ENCODE measurements at places on chromosomes 1 and 21. TPM values are rescaled to one million over a fixed set of nuclear protein-coding genes. Genes with fewer than 3 reads are reported as not detected.

The CHTOP gene
- total RNA-seq: 61.0 TPM

The RBP7 gene
- total RNA-seq: 4.2 TPM

DNA sequence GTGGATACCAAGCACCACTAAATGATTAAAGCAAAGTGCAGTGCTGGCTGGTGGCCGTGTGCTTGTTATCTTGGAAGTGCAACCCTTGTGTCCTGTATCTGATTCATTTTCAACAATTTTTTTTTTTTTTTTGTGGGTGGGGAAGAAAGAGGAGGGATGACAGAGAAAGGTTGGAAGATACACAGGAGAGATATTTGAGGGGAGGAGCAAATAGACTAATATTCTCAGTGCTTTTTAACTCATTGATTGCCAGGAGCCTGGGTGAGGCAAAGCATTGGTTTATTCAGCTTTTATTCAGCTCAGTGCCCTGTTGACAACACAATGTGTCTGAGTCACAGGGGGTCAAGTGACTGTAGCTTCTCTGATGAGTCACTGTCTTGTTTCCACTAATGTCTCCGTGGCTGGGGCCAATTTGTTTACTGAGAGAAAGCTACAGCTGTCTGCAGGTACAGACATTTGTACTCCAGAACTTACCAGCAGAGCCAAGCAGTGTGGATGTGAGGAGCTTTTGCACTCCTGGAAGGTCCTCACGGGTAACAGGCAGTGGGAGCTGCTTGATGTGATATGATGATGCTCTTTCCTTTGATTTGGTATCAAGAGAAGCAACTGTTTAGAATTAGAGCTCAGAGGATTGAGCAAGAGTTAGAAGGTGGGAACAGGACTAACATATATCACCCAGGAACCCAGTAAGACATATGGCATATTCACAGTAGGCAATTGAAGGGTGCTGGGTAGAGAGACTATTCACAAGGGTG, 23.6 kb upstream of the DNM3 start:
- no peak for DNase-seq

DNA sequence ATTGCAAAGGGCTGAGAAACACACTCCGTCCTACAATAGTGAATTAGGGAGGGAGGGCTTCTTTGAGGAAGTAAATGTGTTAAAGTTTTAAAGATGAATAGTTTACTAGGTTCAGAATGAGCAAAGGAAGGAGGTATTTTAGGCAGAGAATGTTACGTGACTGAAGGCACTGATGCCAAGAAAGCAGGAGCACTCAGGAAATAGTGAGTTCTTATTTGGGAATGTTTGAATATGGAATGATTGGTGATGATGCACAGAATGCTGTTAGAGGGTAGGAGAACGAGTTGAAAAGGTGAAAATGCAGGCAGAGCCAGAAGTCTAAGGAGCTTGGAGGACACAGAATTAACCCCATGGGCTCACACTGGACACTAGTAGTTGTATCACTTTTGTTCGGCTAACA, 108.0 kb downstream of the NRIP1 start:
- DNase-seq: no peak

DNA sequence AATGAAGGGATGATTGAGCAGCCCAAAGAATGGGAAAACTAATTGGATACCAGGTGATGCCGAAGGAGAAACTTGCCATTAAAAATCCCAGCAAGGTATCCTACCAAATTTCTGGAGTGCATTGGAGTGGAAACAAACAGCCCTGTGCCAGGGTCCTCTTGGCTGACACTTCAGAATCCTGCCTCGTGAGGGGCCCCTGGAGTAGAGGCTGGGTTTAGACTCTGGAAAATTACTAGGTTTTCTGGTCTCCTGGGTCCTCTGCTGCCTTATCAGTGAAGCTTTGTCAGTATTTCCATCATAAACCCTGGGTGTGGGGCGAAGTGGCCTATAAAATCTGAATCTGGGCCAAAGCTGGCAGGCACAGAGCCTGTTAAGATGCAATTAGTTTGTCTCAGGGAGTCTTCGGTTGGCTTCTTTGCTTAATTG, 289.2 kb upstream of the USP24 start:
- DNase-seq: no peak

The SPATA6 gene
- total RNA-seq: 6.0 TPM

- DNase-seq: no peak
These were observed at the start of gene CACNA1E for GRCh38 chr1:181483285-181484195. Gene CACNA1E (plus strand): TSS chr1:181483517. CDS start chr1:181483745, 228 bp downstream.

DNA sequence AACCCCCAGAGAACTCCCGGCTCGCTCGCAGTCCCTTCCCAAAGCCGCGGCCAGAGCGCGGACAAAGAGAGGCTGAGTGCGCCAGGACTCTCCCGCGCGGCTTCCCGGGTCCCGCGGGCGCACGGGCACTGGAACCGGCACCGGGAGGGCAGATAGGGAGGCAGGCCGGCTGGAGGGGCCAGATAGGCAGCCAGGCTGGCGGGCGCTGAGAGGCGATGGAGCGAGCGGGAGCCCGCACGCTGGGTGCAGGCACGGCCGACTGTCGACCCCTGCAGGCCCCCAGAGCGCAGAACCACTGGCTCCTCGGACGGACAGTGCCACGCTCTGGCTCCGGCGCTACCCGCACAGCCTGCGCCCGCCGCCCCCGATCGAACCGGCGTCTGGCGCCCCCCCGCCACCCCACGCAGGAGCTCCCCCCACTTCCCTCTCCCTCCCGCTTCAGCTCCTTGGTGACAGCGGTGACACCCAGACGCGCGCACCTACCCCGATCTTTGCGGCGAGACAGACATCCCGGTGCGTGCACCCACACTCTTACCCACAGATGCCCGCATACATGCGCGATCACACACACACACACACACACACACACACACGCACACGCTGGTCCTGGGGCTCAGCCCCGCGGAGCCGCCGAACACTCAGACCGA, 534 bp downstream of the SLC6A9 start:
- DNase-seq: no peak

The ZSWIM5 gene
- total RNA-seq: 0.24 TPM

DNA sequence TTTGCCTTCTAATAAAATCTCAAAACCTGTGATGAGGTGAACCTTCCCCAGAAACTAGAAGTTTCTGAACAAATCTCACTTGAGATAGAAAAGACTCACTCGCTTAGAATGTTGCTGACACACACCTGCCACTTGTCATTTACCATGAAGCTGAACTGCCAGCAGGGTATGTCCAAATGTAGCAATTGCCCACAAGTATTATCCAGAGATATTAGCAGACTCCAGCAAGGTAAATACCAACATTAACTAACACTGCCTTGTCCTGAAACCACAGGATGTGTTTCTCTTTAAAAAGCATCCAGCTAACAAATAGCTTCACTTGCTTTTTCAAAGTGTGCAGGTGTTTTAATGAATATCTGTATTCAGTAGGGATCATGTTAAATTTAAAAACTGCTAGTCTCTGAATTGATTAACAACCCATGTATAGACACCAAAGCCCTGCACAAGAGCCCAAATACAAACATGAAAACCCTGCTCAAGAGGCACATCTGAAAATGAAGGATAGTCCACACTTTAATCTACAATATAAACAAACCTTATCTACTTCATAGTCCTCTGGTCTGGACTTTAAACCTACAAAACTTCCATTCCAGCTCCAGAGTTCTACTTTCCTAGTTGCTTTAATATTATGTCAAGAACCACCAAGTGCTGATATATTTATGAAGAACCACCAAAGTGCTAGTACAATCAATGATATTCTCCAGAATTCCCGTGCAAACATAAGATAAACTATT, 19.3 kb downstream of the KRTAP8-1 start:
- DNase-seq: no peak

DNA sequence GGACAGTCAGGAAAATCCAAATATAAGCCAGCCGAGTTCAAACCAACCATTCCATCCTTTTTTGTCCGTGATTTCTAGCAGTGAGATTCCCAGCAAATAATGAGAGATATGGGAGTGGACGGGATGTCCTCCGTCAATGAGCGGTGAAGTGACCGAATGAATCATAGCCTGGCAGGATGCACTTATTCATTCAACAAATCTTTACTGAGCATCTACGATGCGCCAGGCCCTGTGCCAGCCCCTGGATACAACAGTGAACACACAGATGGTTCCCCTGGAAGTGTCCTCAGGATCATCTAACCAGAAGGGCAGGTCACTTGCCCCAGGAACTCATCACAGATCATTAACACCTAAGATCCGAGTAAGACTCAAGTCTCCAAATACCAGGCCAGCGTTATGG, 8.2 kb upstream of the PLEKHA6 start:
- DNase-seq: no peak

The TAS1R1 gene
- not detected for total RNA-seq

The CHAF1B gene
- total RNA-seq: 6.1 TPM

The CFAP74 gene
- 0.09 TPM for total RNA-seq

GRCh38 chr1:114154146-114154962, 685 bp upstream of the SYT6 start:
- no peak for DNase-seq

GRCh38 chr1:149967646-149968045, 31.0 kb upstream of the MTMR11 start:
- DNase-seq: no peak

DNA sequence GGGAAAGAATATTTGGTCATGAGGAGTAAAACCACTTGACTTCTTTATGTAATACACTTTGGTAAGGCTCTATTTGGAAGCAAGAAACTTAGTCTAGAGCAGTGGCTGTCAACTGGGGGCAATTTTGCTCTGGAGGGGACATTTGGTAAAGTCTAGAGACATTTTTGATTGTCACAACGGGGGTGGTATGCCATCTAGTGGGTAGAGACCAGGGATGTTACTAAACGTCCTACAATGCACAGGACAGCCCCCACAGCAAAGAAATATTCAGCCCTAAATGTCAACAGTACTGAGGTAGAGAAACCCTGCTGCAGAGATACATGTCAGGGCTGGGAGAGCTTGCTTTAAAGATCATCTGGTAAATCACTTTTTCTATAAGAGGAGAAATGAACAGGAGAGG, 13.5 kb downstream of the FUCA1 start:
- DNase-seq: no peak

GRCh38 chr1:41662765-41663437, 178.4 kb upstream of the EDN2 start:
- DNase-seq: no peak

DNA sequence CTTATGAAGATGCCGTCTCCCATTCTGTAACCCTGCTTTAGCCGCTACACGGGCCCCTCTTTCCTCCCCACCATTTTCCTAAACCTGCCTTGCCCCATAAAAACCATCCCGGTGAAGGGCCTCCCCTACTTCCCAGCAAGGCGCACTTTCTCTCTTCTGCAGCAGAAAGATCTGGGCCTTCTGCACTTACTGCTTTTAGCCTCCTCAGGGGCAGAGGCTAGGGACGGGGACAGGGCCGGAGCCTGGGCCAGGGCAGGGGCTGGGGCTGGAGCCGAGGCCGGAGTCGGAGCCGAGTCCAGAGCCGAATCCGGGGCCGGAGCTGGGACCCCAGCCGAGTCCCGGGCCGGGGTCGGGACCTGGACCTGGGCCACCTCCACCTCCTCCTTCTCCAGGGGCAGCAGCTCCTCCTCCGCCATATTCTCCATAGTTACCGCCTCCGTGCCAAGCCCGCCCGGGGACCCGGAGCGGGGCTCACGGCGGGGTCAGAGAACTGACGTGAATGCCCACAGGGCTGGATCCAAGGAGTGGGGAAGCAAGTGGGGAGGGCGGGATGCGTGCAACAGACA, 382 bp downstream of the TRMT1L start:
- peak; percentile 74 for DNase-seq

- no peak for DNase-seq
These were observed 703 bp upstream of the KRTAP12-1 start for GRCh38 chr21:44682580-44683151.

DNA sequence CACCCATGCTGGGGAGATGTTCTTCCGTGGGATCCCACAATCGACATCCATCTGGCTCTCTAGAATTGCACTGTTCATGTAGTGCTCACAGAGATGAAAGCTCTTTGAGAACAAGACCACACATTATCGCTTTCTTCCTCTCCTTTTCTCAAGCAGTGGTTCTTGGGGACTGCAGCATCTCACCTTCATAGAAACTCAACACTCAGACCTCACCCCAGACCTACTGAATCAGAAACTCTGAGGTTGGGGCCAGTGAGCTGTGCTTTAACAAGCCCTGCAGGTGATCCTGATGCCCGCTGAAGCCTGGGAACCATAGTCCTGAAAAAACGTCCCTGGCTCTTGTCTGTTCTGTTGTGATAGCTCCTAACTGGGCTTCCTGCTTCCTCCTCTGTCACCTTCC, 251.3 kb upstream of the FGGY start:
- no peak for DNase-seq

GRCh38 chr1:175173531-175173930, 19.0 kb downstream of the KIAA0040 start:
- DNase-seq: no peak

The ZC3H11A gene
- 113 TPM for total RNA-seq

The CFAP45 gene
- 0.52 TPM for total RNA-seq

The CENPS gene
- total RNA-seq: 13.5 TPM

- DNase-seq: no peak
These were observed 12.0 kb downstream of the PGLYRP4 start for GRCh38 chr1:153336650-153337049.

DNA sequence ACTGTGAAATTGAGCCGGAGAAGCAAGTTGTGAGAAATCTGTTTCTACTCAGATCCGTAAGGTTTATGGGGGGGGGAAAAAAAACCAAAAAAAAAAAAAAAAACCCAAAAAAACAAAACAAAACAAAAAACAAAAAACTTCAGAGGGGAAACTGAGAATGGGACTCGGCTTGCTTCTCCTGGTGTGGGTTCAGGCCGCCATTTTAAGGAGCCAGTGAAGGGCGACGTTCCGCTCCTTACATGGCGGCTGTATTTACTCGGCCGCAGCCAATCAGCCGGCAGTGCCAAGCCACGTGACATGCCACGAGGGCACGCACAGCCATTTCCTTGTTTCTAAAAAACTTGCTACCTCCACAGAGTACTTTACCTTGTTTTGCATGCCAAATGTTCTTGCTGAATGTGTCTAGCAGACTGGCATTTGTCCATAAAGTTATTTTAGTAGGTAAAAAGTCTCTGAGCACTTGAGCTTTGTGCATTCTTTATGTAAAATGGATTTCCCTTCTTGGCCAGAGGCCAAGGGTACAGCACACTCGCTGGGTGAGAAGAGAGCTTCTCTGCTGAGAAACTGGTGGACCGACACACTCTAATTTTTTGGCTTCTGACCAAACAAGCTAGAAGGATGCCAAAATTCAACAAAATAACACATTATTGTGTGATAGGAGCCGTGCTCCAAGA, 101.8 kb downstream of the NFIA start:
- no peak for DNase-seq

The PIK3CD gene
- 15.1 TPM for total RNA-seq

Measured in thymus (tissue), 14 donors.